ENCODE measurements at places on chromosomes 1 and 21. TPM values are rescaled to one million over a fixed set of nuclear protein-coding genes. Genes with fewer than 3 reads are reported as not detected.

GRCh38 chr1:200867018-200867811, 5.6 kb upstream of the GPR25 start:
- DNase-seq: no peak

DNA sequence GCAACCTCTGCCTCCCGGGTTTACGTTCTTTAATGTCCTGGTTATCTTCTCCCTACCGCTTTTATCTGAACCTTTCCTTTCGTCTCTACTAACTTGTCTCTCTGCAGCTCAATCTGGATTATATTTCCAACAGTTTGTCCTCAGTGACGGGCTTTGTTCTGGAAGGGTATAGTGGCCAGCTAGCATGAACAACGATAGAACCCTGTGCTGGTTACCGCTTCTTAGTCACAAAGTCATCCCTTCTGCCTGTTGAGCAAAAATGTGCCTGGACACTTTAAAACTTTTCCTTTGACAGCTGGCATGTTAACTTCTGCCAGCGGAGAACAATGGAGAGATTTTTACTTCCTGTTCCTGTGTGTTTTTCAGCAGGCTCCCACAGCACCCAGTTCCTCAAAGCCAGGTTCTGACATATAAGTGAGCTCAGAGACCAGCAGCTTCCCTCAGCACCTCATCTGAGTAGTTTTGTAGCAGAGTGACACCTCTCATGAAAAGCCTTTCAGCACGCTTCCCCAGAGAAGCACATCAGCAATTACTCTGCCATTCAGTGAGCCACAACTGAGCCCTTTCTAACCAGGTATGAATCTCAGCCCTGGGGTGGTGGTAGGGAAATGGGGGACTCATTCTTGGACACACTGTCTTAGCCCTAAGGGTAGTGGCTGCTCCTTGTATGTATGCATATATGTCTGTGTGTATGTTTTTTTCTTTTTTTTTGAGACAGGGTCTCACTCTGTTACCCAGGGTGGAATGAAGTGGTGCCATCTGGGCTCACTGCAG, 23.6 kb upstream of the CCDC17 start:
- peak; percentile 65 for DNase-seq

DNA sequence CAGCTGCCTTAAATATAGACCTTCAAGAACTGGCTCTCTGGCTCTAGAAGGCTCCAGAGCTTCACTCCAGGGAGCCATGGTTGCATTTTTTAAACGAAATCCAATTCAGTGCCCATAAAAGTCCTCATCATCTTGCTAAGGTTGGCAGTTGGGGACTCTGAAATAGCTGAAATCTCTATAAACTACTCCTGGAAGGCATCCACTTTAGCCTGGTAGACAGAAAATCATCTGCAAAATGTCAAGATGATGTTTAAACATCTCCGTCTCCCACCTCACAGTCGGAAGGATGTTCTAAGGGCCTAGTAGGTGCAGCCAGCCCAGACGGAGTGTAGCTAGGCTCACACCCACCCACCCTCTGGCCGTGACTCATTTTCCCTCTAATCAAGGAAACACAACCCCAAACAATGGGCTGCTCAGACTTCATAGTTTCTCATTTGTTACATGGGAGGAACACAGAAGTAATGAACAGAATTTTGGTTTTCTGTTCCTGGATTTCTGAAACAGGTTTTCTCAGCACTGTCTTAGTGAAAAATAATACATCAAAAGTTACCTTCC, 235.4 kb upstream of the KAZN start:
- peak; percentile 42 for DNase-seq

GRCh38 chr21:32658524-32658923, 46.3 kb upstream of the CFAP298 start:
- DNase-seq: no peak

DNA sequence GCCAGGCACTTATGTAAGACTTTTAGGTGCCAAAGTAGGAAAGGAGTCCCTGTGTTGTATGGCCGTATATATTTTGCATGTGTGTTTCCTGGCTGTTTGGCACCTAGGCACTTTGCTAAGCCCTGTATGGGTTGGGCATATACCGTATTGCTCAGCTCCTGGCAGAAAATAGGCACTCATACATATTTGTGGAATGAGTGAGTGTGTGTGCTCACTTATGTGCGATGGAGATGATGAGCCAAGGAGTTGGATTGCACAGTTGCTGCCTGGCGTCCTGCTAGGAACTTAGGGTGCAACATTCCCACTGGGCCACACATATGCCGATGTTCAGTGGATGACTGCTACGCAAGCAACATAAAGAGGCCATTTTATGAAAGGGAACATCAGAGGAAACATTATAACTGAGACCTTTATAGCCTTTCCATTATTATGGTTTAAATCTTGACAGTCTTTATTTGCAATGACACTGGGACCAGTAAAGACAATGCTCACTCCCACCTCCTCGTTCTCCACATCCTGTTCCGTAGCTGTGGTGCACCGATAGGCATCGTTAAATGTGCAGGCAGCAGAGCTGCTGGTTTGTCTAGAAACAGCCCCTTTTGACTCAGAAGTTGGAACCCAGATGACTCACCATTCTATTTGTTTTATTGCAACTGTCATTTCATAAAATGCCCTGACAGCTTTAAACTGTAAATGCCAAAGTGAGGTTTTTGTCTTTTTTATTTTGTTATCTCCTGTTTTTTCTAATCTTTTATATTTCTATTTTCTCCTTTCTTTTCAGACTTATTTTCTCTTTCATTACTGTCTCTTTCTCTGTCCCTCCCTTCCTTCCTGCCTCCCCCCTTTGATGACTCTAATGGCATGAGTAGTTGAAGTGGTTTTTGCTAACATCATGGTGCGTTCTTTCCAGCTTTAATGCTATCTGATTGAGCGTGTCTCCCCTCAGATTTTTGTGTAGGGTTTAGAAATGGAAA, 36.1 kb downstream of the PEX14 start:
- DNase-seq: peak; percentile 93

DNA sequence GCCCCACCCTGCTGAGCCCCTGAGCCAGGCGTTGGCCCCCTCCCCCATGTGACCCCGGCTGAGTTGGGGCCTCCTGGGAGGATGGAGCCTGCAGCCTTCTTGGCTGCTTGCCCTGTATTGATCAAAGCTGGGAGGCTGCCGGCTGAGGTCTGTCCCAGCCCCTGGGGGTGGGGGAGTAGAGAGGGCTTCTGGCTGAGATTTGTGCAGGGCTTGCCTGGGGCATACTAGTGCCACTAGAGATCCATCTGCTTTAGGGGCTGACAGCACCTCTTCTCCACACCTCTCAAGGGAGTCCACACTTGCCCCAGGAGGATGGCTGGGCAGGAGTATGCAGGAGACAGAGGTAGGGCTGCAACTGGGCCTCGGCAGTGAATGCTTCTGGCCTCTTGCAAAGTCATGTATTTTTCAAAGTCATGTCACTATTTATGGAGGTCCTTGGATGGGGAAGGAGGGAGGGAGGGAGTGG, 53.6 kb upstream of the SSBP3 start:
- DNase-seq: no peak

DNA sequence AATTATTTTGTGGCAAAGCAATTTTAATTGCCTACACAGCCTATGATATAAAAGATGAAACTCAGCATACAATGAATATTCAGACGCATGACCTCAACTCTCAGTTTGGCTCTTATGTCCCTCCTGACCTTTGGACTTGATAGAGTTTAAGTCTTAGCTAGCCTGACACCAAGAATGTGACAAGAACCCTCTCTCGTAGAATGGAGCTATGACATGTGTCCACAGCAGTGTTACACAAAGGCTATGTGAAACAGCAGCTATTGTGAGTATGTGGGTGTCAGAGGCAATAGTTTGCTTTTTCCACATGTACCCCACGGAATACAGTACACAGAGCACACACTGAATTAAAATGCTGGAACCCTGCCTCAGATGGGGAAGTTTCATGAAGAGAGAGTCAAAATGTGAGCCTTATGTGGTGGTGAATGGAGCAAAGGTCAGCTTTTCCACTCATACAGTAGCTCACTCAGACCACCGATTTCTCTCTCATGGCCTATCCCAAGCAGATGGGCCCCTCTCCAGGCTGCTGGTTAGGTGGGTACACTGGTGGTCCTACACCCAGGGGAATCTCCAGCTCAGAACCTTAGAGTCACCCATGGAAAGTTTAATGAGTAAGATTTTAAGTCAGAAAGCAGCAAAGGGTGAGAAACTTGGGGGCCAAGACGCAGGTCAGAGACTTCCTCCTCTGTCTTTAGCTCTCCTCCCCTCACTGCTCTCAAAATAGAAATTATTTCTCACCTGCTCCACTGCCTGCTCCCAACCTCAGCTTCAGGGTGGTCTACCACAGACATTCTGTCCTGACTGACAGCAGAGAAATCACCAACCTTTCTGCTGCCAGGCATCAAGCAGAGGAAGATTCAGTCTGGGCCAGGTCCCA, 10.1 kb upstream of the XCL2 start:
- DNase-seq: no peak

- peak; percentile 76 for DNase-seq
Observed at GRCh38 chr1:171486048-171486519, 754 bp downstream of the PRRC2C start.

- no peak for DNase-seq
Observed at GRCh38 chr1:9558271-9558945, 19.1 kb downstream of the SLC25A33 start.

GBP4 gene
- 3.7 TPM for total RNA-seq

ERICH3 gene
- total RNA-seq: not detected

C1orf216 gene
- 27.2 TPM for total RNA-seq

CLCA2 gene
- 8.8 TPM for total RNA-seq

SPRR2E gene
- not detected for total RNA-seq

CNST gene
- 13.1 TPM for total RNA-seq

KLHDC7A gene
- not detected for total RNA-seq
